Stimulated activated CD8-positive, alpha-beta memory T cell treated with anti-CD3 and anti-CD28 coated beads, Interleukin-4, amount 100 ng/mL, for 24 hours (primary cell): ENCODE measurements at places on chromosomes 11 and 22.

DNA sequence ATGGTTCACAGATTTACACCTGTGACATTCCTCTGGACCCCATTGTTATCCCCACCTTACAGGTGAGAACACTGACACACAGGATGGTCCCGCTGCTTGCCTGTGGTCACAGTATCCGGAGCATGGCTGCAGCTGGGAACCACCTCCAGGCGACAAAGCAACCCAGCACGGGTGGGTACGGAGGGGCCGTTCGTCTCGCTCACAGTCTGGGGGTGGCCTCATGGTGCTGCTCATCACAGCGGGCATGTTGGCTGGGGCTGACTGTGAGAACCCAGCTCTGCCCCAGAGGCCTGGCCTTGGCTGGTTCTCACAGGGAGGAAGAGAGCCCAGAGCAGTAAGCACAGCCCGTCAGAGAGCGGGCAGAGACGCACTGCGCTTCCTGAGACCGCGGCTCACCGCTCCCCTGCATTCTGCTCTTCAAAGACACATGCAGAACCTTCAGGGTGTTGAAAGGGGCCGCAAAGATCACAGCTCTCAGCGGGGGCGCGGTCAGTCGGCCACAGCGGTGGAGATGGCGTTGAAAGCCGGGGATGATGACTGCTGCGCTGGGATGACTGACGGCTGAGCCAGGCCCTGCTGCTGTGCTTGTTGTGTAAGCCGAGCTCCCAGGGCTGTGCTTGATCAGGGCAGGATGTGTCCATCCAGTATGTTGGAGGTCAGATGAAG lies 423.0 kb downstream of the BRD1 start:
- no peak for DNase-seq

DNA sequence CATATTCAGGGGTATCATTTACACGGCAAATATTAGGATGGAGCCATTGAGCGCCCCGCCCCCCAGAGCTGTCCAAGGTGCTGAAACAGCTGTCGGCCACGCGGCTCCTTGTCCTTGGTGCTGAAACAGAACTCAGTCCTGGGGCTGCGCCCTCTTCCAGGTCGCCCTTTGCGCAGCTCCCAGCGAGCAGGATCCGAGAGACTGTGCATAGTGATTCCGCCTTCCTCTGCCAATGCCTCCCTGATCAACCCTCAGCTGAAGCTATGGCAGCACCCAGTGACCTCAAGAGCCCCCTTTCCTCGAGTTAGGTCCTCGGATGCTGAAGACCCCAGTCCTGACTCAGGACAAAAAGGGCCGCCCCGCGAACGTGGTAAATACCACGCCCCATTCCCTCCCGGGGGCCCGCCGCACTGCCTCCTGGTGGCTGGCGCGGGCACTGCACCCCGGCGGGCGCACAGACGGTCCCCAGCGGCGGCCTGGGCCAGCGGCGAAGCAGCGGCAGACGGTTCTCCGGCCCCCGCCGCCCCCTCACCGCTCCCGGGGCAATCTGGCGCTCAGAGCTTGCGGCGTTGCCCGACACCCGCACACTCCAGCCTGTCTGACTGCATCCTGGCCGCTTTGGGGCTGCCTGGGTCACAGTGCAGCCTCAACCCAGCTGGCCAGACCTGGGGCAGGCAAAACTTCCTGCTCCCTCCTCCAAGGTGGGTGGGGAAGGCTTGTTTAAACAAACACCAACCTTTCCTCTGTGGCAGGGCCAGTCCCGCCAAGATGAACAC lies 13.4 kb downstream of the SYT7 start:
- peak; percentile 49 for DNase-seq

DNA sequence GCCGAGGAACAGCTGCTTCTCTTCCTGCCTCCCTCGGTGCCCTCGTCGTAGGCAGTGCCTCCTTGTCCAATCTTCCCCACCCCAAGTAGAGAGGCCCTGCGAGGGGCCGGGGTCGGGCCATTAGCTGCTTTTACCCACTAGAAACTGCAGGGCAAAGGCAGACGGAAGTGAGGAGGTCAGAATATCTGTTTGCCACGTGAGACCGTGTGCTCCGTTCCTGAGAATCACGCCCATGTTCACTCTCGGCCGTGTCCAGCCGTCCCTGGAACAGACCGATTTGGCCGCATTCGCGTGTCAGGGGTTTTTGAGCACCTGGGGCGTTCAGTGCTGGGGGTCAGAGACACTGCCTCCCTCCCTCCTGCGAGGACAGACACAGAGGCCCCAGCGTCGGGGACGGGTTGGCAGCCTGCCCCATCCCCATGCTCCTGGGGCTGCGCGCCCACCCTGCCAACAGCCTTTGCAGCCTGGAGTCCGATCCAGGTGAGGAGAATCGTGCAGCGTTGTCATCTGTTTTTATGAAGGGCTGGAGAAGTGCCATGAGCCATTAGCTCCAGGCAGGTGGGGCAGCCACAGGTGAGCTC lies 982.2 kb downstream of the BRD1 start:
- DNase-seq, result no peak

- DNase-seq, result no peak
These were observed 652.5 kb upstream of the KIRREL3 start for GRCh38 chr11:127653076-127653475.

GRCh38 chr11:130703489-130704190 lies 212.6 kb downstream of the SNX19 start:
- DNase-seq, result no peak
